ENCODE measurements at places on chromosomes 3 and 15.
A peak's percentile ranks its signal among the peaks of the same experiment; 100 is the strongest.

- no peak for DNase-seq
Observed at GRCh38 chr15:74124759-74125158, 5.6 kb upstream of the ISLR2 start.

GRCh38 chr3:171462224-171462623, 2.0 kb upstream of the TNIK start:
- no peak for DNase-seq

DNA sequence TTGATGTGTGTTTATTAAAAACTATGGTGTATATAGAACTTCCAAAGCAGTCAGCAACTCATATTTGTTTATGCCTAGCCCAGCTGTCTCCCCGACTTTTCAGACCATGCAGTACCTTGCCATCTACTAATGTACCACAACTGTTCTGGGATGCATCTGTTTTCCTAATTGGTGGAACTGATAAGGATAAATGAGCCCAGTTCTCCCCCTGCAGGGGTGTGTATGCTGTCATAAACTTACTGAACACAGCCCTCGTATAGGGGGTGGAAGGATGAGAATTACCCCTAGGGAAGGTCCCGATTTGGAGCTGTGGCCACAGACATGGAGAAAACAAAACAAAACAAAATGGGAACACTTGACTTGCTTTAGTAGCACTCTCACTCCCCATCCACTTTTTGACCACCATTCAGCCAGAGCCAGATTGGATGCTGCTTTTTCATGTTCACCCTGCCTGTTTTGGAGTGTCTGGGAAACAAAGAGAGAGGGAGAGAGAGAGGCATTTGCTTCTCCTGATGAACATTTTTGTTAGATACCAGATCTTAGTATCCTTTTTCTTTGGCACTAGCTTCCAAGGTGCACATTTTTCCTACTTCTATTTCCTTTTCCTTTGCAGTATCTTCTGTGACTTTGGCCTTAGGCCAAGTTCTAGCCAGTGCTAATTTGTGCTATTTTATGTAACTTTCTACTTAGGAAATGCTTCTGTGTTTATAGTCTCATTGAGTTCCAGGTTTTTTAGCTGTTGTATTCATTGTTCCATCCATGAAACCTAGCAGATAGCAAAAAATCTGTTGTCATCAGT, 29.1 kb downstream of the CADM2 start:
- DNase-seq = peak; percentile 50

- no peak for DNase-seq
Observed at GRCh38 chr15:84840255-84840654, 23.1 kb downstream of the ALPK3 start.

- no peak for DNase-seq
Observed at GRCh38 chr3:197296545-197296944, 1.9 kb downstream of the DLG1 start.

GRCh38 chr15:63595688-63596087, 1.5 kb upstream of the FBXL22 start:
- no peak for DNase-seq

GRCh38 chr15:50066666-50067065, 52.4 kb downstream of the ATP8B4 start:
- no peak for DNase-seq

GRCh38 chr3:176820764-176821163, 376.5 kb downstream of the TBL1XR1 start:
- DNase-seq = no peak

DNA sequence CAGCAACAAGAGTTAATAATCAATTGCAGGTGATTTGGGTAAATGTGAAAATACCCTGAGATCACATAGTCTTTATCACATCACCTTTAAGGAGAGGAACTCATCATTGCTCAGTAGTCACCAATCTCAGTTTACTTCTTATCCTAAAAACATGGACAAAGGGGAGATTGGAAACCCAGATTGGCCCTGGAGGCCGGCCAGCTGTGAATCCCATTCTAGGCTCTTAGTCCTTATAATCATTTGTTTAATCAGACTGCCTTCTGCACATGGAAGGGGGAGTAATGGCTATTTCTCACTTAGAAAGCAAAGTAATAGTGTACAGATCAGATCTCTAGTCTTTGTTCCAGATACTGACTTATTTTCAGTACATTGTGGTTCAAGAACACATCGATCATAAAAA, 37.2 kb upstream of the CPB1 start:
- no peak for DNase-seq

DNA sequence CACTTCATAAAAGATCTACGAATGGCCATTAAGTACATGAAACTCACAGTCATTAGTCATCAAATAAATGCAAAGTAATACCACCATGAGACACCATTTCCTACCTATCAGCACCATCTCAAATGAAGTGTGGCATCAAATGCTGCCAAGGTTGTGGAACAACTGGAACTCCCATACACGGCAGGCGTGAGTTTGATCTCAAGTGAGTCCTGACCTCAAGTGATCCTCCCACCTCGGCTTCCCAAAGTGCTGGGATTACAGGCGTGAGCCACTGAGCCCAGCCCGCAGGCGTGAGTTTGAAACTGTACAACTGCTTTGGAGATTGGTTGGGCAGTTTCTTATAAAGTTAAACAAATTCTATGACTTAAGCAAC, 28.8 kb upstream of the HDAC11 start:
- DNase-seq = no peak

Data from SK-N-SH (cell line).